ENCODE measurements at places on chromosomes 3 and 15.

DNA sequence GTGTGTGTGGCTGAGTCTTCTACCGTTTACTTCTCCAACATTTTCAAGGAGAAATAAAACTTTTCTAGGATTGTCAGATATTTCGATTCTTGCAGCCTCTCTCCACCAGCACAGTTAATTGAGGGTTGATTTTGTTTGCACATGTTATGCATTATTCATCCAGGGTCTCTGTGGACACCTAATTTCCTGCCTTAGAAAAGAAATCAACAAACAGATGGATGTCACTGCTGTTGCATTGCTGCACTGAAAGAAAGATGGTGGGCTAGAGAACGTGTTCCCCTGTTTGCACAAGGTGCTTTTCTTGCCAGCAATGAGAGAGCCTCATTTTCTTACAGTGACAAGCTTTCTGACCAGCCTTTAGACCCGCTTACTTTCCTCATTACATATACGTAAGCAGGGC, 150.0 kb downstream of the CLSTN2 start:
- DNase-seq: no peak

GRCh38 chr3:132593947-132594323, 3.1 kb upstream of the ACKR4 start:
- no peak for DNase-seq

- DNase-seq: no peak
These were observed 57.9 kb upstream of the PPP2R3A start for GRCh38 chr3:135907422-135908165.

DNA sequence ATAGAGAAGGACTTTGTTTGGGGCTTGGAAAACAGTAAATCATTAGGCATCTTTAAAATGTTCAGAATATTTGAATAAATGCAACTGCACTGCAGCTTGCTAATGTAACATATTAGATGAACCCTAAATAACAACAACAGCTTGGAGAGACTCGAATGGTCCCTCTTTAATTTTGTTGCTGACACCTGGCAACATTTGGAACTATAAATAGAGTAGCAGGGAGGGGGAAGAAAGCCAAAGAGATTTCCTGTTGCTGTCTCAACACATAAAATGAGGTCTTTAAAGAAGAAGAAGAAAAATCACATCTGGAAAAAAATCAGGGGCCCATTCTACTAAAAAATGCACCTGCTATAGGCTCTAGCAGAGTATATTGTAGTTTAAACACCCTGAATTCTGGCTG, 49.9 kb upstream of the DPPA4 start:
- no peak for DNase-seq

DNA sequence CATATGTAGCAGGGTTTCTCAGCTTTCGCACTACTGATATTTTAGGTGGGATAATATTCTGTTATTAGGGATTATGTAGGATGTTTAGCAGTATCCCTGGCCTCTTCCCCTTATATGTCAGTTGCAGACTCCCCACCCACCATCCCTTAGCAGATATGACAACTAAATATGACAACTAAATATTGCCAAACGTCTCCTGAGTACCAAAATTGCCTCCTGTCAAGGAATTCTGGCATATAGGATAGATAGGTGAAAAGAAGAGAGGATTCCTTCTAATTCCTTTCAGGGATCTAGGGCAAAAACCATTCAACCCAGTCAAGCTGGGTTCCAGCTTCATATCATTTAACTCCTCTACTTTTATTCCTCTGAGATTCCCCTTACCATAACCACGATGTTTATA, 759.8 kb downstream of the AGBL1 start:
- no peak for DNase-seq

- no peak for DNase-seq
These were observed 355.1 kb upstream of the STAC start for GRCh38 chr3:36025232-36025631.

GRCh38 chr3:152100491-152101132, 168.1 kb upstream of the MBNL1 start:
- no peak for DNase-seq

GRCh38 chr3:65402597-65402996, 636.1 kb downstream of the MAGI1 start:
- DNase-seq: peak; percentile 7

- no peak for DNase-seq
These were observed 1.0 kb downstream of the LYSMD4 start for GRCh38 chr15:99732124-99732750.

- no peak for DNase-seq
These were observed 245.0 kb upstream of the RASGRP1 start for GRCh38 chr15:38809621-38810020.

DNA sequence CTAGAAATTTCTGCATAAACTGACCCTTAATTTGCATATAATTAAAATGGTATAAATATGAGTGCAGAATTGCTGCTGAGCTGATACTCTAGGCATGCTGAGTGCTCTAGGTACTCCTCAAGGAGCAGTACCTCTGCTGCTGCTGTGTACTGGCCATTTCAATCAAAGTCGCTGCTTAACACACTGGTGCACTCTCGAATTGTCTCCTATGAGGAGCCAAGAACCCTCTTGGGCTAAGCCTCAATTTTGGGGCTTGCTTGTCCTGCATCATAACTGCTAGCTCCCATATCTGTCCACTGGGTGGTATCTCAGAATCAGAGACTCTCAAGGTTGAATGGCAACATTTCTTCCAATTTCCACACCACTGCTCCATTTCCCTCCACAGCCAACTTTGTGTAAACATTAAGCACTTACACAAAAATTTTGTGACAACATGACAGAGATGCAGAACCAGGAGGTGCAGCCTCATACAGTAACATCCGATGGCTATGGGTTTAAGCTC, 82.5 kb downstream of the XXYLT1 start:
- DNase-seq: no peak

DNA sequence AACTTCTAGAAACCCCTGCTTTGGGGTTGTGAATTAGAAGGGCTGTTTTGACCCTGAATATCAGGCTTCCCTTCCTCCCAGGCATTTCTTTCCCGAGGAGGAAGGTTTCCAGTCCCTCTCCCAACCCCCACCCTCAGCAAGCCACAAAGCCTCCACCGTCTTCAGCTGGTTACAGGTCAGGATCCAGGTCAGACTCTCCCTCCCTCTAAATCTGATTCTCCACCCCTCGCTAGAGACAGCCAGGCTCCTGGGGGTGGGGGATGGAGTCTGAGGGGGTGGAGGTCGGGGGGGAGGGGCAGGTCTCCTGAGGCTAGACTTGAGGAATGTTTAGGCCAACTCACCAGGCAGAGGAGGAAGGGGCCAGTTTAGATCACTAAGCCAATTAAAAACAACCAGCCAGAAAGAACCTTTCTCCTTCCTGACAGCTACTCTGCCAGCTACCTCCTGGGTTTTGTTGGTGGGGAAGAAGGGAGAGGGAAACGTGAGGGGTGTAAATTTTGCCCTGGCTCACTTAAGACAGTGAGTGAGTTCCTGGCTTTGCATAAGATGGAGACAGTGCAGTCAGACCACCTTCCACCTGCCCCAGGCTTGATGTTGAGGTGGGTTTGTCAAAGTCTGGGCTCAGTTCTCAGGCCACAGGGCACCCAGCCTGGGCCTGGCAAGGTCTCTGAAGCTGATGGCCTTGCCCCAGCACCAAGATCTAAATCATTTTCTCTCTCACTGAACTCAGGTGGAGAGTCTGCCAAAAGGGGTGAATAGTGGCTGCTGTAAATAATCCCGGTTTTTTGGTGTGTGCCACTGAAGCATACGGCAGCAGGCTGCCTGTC, 19.5 kb downstream of the BMF start:
- no peak for DNase-seq

DNA sequence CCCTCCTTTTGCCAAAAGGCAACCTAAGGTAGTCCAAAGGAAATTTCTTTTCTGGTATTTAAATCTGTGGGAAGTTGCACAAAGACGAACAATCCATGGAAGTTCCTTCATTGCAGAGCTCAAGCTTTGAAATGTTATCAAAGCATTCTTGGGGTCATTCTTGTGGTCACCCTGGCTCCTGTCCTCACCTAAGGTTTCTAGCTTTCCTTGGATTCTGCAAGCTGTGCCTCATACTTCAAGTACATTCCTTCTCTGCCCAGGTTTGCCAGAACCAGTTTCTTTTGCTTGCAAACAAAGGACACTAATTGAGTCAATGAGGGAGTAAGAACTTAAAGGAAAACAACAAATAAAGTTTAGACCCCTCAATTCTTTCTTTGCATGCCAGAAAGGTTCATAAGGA, 329.8 kb upstream of the PDZRN3 start:
- no peak for DNase-seq

- no peak for DNase-seq
These were observed 3.9 kb downstream of the NUP210 start for GRCh38 chr3:13415997-13416793.

DNA sequence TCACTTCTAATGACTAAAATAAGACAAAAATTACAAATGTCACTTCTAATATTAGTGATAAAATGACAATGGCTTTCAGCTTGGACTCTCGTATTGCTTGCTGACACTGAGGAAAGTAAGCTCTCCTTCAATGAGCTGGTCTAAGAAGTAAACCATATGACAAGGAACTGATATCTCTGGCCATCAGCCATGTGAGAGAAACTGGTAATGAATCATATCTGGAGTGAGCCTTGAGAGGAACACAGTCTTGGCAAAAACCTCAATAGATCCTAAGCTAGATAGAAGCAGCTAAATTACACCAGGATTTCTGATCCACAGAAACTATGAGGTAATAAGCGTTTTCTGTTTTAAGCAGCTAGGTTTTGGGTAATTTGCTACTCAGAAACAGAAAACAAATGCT, 1575.1 kb downstream of the OTOL1 start:
- DNase-seq: no peak

- no peak for DNase-seq
These were observed 62.9 kb downstream of the ATG7 start for GRCh38 chr3:11335056-11335608.

GRCh38 chr3:14000556-14000955, 120.7 kb upstream of the WNT7A start:
- DNase-seq: no peak

- DNase-seq: no peak
These were observed 26.4 kb upstream of the ACP3 start for GRCh38 chr3:132290833-132291232.

- DNase-seq: no peak
These were observed 41.3 kb downstream of the SIN3A start for GRCh38 chr15:75410196-75410595.

DNA sequence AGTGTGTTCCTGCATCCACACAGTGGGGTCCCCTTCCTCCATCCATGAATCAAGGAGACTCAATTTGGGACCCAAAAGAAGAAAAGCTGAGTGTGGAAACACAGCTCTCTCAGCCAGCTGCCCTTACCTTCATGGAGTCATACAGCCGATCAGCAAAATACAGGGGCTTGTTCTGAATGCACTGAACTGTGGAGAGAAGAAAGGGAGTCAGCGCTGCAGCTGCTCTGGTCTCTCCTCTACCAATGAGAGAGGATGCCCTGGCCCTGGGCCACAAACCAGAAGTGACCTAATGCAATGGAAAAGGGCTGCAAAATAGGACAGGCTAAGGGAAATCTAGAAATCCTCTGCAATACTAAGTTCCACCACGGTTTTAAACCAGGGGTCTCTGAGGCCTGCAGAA, 46.7 kb downstream of the ANXA2 start:
- no peak for DNase-seq

DNA sequence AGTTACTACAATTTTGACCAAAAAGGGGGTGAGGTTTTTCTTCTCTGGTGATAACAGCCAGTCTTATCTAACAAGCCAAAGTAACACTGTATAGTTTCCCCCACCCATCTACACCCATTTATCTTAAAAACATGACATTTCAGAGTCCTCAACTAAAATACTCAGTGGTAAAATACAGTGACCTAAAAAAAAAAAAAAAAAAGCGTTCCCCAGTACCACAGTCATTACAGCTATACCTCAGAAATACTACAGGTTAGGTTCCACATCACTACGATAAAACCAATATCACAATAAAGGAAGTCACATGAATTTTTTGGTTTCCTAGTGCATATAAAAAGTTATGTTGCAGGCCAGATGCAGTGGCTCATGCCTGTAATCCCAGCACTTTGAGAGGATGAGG, 13.8 kb downstream of the DENND4A start:
- DNase-seq: no peak

DNA sequence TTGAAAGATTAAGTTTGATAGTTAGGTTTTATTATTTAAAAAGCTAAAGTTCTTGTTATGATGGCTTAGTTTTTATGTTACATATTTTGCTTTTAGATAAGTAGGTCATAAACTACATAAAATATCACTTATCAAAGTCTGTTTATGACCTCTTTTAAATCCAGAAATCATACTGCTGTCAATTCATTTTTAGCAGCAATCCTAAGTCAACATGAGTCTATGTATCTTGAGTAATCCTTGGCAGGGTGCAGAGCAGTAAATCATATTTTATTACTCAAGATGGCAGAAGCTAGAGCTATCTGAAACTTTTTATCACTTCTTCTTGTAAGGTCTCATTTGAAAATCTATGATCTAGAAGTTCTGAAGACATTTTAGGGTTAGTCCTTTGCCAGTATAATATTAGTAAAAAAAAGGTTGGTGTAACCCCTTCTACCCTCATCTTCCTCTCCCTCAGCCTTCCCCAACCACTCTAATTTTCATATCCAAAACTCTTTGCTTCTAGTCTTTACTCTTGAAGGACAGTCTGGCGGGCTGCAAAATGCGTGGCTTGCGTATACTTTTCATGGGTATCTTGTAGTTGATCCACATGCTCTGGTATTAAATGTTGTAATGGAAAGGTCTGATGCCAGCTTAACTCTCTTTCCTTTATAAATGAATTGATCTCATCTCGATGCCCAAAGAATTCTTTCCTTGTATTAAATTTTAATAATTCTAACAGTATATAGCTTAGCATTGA, 134.0 kb upstream of the THRB start:
- DNase-seq: no peak

DNA sequence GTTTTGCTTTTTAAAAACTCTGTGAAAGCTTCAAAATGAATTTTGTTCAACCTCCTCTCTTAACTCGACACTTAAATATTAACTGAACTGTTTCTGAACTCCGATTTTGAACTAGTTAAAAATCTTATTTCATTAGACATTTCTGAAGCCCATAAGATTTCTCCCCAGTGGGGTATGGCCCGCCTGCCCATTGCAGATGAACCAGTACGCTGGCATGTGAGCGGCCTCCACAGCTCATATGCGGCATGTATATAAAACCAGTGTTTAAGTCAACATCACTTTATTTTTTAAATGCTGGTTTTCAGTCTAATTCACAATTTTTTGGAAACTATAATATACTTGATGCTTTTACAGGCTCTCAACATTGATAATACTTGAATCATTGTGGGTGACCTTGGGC, 50.2 kb downstream of the CPN2 start:
- DNase-seq: no peak

- DNase-seq: no peak
These were observed 281.1 kb upstream of the PROK2 start for GRCh38 chr3:72065872-72066641.

Measured in hypothalamus (tissue), 51 donors.